D721Med (cell line): ENCODE measurements at places on chromosomes 4 and X.

DNA sequence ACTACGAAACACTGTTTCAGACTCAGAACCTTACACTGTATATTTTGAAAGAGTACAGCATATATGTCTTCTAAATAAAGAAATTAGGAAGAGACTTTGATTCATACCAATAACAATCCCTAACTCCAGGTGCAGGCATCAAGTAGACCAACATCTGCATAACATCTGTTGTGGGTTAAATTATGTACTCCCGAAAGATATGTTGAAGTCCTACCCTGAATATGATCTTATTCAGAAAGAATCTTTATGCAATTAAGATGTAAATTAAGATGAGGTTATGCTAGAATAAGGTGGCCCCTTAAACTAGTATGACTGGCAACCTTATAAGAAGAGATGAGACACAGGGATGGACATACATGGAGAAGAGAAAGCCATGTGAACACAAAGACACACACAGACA, 117.9 kb downstream of the INPP4B start:
- DNase-seq = no peak

DNA sequence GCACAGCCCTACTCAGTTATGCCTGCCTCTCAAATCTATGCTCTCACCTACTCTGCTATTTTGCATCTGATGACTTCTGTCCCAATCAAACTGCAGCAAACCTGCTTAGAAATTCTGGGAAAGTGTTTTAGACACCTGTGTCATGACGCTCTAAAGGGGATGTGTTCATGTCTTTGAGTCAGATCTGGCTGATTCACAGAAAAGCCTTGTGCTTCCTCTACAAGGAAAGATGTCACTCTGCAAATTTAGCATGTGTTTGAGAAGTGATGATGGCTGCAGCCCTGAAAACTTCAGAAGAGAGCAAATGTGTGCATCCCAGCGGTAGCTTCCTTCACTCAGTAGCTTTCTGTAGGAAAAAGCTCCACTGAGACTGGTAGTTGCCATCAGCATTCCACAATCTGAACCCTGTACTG, 235.4 kb downstream of the MGST2 start:
- no peak for DNase-seq

DNA sequence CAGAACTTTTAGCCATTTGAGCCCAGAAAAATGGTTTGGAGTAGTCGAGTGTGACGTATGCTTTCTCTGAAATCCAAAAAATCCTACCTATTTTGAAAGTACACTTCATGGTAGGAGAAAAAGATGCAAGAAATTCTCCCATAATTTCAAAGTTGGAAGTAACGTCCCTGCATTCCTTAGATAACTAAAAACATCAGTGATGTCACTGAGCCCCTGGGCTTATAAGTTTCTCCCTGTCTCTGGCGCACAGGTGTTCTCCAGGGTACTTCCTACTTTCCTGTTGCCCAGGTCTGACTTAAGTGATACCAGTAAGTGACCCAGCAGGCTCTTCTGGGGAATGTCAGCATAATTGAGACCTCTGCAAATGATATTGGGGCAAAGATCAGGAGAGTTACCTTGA, 90.5 kb upstream of the WDR1 start:
- no peak for DNase-seq

DNA sequence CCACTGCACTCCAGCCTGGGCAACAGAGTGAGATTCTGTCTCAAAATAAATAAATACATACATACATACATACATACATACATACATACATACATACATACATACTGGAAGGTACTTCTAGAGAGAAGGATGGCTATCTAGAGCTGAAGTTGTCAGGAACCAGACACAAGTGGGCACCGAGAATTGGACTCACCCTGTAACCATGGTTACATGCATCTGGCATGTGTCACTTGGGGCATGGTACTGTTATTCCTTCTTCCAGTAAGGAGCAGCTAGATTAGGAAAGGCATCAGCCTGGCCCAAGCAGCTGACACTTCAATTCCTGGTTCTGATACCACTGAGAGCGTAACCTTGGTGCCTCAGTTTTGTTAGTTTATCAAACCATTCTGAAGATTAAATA, 127.1 kb downstream of the SH3KBP1 start:
- DNase-seq = no peak
